ENCODE measurements at places on chromosomes 4 and X.

DNA sequence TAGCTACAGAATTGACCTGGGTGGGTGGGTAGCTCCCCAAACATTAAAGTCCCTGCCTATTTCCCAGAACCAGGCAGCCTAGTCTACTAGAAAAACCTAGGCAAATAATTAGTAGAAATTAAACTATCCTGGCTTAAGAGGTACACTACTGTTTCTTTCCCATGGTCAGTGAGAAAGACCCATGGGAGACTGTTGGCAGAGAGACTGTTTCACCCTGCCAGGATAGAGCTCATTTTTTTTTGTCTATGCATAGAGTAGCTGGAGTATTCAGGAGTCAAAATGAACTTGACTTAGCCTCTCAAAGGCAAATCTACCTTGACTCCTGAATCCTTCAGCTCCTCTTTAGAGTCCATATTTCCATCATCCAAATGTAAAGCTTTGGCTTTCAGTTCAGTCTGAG lies 107.0 kb upstream of the AR start:
- no peak for DNase-seq

- no peak for DNase-seq
Observed at GRCh38 chr4:183171484-183172267, 72.6 kb downstream of the WWC2 start.

- DNase-seq, result no peak
Observed at GRCh38 chrX:3388457-3388856, 42.0 kb upstream of the MXRA5 start.

DNA sequence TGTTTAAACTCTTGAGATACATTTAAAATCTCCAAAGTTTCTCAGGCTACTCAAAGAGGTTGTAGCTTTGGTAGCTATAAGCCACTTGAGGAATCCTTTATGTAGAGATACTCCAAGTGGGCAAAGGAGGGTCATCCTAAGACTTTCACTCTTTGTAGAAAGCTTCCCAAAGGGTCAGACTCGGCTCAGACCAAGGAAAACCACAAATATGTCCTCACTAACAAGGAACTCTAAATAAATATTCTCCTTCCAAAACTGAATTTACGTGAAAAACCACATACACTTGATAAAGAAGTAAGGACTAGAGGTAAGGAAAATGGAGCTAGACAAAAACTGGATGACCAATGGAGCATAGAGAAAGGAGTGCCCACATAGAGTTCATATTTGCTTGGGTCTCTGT lies 41.7 kb upstream of the DDX60 start:
- no peak for DNase-seq

DNA sequence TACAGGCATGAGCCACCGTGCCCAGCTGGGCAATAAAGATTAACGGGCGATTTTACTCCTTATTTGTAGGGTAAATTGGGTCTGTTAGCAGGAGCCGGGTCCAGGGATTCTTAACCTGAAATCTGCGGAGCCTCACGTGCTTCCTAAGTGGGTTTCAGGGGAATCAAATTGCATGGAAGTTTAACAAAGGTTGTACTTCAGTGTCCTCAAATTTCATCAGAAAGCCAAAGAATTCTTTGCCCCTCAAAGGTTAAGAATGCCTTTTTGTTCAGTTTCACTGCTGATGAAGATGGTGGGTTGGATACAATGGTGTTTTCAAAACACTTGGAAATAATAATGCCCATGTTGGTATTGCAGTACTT lies 67.9 kb downstream of the AFF1 start:
- no peak for DNase-seq

GRCh38 chr4:24655326-24655725 lies 71.0 kb upstream of the DHX15 start:
- DNase-seq, result no peak

DNA sequence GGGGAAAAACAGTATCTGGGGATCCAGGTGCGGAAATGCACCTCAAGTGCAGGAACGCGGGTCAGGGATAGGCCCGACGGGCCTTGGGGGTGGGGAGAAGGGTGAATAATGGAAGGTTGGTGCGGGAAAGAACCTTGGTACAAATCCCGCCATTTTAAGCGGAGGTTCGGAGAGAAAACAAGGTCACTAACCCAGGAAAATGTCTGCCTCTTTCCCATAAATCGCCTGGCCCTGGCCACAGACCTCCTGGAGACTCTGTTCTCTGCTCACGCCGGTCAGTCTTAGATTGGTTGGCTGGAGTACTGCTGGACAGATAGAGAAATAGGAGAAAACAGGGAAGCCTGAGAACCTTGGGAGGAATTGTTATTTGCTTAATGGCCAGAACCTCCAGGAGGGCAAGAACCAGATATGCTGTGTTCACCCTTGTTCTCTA lies 897 bp upstream of the FBXL5 start:
- DNase-seq, result no peak

DNA sequence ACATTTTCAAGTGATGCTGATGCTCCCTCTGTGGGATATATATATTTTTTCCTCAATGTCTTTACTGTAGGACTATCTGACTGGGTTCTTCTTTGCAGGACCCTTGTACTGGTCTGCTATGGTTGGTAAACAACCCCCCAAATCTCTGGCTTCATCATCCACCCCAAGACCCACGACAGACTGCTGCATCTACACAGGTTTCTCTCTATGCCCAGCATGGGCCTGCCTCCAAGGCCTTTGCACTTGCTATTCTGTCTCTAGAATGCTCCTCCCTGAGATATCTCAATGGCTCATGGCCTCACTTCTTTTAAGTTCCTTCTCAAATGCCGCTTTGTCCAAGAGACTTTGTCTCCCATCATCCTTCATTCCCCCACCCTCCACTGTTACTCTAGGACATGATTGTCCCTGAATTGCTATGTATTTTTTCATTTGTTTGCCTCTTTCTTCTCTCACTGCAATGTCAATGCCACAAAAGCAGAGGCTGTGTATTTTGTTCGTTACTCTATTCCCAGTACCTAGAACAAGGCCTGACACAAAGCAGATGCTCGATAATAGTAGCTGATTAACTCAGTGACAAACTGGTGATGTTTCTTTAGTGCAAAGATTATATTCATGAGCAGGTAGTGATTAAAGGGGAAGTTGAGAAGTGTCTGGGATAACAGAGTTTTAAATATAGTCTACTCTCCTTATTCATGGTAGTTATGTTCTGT lies 6.6 kb downstream of the EVC start:
- DNase-seq, result no peak

GRCh38 chr4:47837094-47837907 lies 566 bp downstream of the CORIN start:
- peak; percentile 25 for DNase-seq

DNA sequence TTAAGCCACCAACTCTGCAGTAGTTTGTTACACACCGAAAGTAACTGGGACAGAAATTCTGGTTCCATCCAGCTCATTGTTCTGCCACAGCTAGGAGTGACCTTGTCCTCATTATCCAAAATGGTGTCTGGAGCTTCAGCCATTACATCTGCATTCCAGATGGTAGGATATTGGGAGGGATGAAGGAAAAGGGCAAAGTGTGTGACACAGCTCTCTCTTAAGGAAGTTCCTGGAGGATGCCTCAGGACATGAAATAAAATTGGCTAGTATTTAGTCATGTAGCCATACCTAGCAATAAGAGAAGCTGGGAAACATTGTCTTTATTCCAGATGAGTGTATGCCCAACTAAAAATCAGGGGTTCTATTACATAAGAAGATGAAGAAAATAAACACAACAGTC lies 262.0 kb downstream of the BCOR start:
- no peak for DNase-seq

DNA sequence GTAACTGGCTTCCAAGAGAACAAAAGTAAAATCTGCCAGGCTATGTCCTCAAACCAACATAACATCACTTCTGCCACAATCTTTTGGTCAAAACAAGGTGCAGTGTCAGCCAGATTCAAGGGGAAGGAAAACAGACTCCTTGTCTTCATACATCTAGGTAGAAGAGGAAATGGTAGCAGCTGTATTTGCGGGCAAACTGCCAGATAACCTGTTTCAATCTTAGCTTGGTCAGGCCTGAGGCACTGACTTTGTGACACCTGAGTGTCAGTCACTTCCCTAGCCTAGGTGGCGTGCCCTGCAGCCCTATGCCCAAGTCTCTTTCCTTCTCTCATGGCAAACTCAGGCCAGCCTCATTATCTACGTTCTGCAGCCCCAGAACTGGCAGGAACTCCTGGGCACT lies 146.2 kb upstream of the JADE1 start:
- DNase-seq, result no peak

DNA sequence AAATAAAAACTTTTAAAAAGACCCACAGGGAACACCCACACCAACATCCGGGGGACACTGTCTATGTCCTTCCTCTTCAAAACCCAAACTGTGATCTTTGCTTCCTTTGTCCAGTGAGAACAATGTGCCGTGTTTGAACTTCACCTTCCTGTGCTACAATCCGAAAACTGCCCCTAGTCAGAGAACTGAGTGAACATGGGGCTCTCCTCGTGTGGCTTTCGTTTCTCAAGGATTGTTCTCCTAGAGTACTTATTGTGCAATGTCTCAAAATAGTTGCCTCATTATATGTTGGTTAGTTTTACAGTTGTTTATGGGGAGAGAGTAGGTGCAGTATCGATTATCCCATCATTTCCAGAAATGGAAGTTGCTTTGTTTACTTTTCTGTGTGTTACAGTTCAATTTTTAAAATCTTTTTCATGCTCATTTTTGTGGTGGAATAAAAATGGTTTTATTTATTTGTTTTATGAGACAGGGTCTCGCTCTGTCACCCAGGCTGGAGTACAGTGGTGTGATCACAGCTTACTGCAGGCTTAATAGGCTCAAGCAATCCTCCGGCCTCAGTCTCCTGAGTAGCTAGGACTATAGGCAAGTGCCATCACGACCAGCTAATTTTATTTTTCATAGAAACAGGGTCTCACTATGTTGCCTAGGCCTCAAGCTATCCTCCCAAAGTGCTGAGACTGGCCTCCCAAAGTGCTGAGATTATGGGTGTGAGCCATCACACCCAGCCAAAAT lies 29.9 kb downstream of the RBMX start:
- DNase-seq, result no peak

DNA sequence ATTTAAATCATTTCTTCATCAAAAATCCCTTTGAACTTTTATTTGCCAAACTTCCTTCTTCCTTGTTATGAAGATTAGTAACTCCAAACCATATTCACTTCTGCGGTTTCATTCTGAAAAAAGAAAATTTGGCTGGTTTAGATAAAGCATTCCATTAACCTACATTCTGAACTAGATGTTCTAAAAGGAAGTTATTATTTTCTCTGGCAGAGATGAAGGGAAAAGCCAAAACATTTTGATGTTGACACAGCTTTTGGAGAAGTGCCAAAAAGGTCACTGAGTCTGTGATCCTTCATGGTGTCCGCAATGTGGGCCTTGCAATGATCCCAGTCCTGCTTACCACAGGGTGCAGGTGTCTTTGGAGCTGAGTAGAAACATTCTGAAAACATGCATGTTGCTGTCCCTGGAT lies 36.0 kb downstream of the CXCL8 start:
- DNase-seq, result no peak

- peak; percentile 19 for DNase-seq
Observed at GRCh38 chr4:99447079-99447478, 11.9 kb upstream of the ADH7 start.

GRCh38 chr4:185869427-185869826 lies 57.4 kb upstream of the SORBS2 start:
- DNase-seq, result no peak

DNA sequence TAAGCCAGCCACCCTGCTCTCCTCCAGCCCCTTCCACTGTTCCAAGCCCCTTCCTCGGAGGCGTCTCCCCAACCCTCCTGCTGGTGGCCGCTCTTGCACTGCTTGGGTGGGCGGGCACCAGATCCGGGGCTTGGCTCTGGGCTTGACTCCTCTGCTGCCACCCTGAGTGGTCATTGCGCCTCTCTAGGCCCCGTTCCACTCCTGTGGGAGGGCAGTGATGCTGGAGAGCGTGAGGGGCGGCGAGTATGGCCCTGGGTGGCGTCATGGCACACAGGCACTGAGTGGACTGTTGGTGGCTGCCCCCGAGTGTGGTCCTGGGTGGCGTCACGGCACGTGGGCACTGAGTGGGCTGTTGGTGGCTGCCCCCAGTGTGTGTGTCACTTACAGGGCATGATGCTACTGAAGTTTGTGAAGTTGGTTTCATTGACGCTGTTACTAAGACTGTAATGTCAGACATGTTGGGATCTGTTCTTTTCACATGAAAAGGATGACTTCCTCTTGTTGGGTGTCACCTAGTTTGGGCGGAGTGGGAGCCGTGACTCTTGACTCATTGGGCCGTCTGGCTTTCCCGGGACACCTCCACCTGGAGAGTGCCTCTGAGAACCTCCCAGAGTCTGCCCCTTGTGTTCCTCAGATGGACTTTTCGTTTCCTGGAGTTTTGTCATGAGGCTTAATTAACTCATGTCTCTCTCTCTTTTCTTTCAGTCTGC lies 55.9 kb upstream of the HGFAC start:
- DNase-seq, result no peak

DNA sequence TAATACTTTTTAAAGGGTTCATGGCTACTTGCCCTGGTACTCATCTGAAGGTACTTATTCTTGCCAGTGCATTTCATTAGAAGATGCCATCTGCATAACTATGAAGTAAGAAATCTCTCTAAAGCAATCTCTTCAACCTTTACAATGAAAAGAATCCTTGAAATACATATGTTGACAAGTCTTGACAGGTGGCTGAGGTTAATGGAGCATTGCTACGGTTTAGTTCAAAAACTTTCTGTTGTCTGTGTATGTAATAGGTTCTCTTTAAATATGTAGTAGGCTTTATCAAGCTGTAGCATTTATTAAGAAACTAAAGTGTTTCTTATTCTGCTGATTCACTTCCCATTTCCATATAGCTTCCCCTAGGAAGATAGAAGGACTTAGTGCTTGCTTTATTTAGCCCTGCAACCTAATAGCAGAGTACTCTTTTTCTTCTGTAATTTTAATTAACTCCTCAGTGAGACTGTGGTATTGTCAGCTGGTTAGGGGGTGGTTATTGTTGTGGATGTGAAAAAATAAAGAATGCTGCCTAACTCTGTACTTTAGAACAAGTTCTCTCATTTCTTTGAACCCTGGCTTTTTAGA lies 39.3 kb downstream of the SLAIN2 start:
- no peak for DNase-seq

GRCh38 chr4:112234952-112235609 lies 3.5 kb downstream of the AP1AR start:
- no peak for DNase-seq

DNA sequence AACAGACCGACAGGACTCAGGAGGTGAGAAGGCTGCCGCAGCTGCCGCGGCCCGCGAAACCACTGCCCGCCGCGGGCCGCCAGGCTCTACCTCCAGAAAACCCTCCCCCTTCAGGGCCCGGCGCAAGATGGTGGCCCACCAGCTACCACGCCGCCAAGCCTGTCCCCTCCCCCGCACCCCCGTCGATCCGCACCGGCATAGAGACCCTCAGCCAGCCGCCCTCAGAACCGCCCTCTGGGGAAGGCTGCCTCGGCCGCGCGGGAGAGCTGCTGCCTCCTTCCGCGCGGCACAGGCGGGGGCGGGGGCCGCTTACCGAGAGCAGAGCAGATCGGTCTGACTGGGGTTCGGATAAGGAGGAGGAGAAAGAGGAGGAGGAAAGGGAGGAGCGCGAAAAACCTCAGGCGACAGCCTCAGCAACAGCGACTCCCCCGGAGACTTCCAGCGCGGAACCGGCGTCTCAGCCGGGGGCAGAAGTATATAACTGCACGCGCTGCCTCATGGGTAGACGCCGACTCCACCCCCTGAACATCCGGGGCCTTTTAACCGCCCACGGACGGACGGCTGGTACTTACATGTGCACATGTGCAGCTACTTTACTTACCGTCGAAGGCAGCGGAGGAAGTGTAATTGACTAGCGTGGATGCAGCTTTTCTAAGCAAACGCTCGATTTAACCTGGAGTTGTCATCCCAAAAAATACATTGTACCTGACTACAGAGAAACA lies at the start of gene ZNF280C:
Gene ZNF280C (minus strand): TSS at position 451 of the 722 bp plus-strand sequence. CDS start 8,450 bp downstream, outside the sequence.
- DNase-seq, result peak; percentile 88

- no peak for DNase-seq
Observed at GRCh38 chrX:640641-641040, 10.1 kb downstream of the SHOX start.
